ENCODE measurements at places on chromosomes 2 and 18.

- no peak for DNase-seq
Observed at GRCh38 chr2:86570059-86570458, 6.8 kb upstream of the CHMP3 start.

DNA sequence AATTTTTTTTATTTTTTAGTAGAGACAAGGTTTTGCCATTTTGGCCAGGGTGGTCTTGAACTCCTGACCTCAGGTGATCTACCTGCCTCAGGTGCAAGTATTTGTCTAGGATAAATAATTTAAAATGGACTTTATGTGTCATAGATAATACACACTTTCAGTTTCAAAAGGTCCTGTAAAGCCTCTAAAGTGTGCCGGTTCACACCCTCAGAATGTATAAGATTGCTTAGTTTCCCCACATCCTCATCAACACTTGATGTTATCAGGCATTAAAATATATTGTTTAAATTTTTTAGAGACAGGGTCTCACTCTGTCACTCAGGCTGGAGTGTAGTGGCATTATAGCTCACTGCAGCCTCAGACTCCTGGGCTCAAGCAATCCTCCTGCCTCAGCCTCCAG lies 170.5 kb downstream of the ANKRD44 start:
- DNase-seq = no peak

DNA sequence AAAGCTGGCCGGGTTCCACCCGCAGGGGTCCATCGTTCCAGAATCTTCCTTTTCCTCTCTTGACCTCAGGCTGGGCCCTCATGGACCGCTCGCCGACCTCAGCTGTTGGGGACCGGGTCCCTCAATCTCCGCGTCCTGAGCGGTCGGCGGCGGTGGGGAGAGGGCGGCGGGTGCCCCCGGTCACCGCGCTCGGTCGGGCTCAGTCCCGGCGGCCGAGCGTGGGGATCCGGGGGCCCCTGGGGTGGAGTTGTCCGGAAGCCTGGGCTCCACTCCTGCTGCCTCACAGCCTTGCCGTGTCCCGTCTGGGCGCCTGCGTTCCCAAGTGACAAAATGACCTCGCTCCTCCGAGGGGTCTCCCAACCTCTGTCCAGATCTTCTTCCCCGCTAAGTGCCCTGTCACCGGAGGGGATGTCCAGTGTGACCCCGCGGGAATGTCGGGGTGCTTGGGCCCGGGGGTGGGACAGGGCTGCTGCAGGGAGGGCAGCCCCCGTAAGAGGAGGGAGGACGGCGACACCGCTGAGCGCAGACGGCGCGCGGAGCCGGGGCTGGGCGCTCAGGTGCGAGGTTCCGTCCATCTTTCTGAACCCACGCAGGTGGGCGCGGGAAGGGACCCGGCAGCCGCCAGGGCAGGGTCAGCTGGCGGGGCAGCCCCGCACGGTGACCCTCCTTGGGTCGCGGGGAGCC lies 16.0 kb upstream of the E2F6 start:
- no peak for DNase-seq

DNA sequence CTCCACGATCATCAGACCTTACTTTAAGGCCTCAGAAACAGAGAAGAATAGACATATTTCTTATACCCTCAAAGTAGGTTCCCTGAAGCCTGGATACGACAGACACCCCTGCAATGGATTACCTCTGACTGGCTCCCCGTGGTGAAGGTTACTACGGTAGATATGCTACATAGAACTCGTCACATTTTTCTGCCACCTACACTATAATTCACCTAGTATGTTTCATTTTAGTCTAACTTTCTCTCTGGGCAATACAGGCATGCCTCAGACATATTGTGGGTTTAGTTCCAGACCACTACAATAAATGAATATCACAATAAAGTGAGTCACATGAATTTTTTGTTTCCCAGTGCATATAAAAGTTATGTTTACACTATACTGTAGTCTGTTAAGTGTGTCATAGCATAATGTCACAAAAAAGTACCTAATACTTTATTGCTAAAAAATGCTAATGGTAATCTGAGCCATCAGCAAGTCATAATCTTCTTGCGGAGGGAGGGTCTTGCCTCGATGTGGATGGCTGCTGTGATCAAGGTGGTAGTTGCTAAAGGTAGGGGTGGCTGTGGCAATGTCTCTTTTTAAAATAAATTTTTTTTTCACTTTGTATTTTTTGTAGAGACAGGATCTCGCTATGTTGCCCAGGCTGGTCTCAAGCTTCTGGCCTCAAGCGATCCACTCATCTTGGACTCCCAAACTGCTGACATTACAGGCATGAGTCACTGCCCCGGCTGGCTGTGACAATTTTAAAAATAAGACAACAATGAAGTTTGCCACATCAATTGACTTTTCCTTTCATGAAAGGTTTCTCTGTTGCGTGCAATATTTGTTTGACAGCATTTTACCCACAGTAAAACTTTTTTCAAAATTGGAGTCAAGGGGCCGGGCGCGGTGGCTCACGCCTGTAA lies 64.6 kb downstream of the TGIF1 start:
- DNase-seq = no peak

DNA sequence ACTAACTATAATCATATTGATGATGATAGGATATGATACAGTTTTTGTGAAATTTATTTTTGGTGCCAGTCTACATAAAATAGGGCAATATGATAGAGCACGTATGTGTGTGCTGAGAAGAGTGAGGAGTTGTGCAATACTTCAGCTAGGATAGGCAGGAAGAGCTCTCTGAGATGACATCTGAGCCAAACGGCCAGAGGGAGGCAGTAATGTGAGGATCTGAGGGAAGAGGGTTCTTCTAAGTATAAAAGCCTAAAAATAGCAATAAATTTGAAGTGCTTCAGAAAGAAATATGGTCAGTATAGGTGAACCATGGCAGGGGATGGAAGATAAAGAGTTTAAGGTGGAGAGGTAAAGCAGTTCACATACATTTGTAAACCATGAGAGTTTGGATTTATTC lies 102.5 kb downstream of the OLA1 start:
- no peak for DNase-seq

- DNase-seq = no peak
Observed at GRCh38 chr18:55934821-55935220, 346.8 kb upstream of the TCF4 start.

- no peak for DNase-seq
Observed at GRCh38 chr2:157732596-157732995, 103.9 kb upstream of the ACVR1C start.

GRCh38 chr18:46560671-46561045 lies 96.4 kb downstream of the LOXHD1 start:
- DNase-seq = no peak

DNA sequence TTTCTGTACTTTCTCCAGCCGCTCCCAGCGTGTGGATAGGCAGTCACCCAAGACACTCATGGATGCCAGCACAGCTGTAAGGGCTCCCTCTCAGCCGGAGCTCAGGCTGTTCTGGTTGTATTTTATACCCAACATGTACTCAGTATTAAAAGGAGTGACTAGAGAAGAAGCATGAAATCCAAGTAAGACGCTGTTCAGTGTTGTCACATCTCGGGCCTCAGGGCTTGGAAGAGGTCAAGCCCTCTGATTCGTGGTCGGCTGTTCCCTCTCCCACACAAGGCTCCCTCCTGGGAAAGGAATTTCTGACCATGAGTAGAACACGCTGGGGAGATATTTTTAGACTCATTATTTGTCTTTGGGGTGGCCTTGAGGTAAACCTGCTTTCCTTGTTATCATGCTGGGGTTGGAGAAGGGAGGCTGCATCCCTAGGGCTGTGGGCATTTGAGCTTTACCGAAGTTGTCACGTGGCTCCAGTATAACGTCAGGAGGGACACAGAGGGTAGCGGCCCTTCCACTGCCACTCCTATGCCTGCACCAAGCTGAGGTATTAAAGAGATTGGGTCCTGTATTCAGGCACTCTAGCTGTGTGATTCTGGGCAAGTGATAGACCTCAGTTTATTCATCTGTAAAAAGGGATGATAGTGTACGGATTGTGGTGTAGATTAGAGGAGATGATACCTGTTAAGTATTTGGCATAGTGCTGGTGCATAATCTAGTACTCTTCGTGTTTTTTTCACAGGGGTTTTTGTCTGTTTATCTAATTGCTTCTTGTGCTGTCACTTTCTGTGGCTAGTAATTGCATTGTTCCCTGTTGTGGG lies 34.1 kb downstream of the HK2 start:
- DNase-seq = no peak

GRCh38 chr2:72780477-72780876 lies 45.4 kb downstream of the EXOC6B start:
- DNase-seq = no peak

GRCh38 chr2:147495734-147496133 lies 349.1 kb upstream of the ACVR2A start:
- no peak for DNase-seq

- no peak for DNase-seq
Observed at GRCh38 chr2:41572154-41572553, 475.7 kb upstream of the PKDCC start.

DNA sequence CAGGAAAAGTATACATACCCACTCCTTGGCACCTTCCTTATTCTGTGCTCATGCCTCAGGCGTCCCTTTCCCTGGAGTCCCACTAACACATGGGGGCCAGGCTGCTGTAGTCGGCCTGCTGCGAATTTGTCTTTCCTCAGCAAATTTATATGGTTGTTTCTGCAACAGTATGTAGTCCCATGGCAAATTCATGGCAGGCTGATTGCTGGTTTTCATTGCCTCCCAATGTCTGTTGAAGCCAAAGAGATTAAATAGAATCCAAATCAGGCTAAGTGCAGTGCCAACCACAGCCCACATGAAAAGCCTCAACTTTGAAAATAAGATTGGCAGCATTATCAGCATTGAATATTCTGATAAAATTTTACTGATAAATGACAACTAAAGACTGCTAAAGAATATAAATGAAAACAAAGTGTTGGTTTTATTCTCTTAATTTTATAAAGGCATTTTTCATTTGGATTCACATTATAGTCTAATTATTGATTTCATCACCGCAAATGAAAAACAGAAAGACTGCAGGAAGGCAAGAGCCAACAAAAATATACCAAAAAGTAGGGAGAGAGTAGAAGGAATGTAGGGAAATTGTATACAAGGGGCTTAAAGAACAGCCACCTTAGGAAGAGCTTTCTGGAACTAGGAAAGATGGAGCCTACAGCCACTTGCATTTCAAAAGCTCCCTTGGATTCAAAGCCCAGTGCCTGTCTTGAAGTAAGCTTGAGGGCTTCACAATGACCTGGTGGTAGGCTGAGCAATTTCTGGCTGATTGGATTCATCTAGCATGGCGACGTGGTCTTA lies 283.7 kb upstream of the MMADHC start:
- no peak for DNase-seq

GRCh38 chr18:12287131-12287681 lies 20.8 kb upstream of the TUBB6 start:
- DNase-seq = no peak

DNA sequence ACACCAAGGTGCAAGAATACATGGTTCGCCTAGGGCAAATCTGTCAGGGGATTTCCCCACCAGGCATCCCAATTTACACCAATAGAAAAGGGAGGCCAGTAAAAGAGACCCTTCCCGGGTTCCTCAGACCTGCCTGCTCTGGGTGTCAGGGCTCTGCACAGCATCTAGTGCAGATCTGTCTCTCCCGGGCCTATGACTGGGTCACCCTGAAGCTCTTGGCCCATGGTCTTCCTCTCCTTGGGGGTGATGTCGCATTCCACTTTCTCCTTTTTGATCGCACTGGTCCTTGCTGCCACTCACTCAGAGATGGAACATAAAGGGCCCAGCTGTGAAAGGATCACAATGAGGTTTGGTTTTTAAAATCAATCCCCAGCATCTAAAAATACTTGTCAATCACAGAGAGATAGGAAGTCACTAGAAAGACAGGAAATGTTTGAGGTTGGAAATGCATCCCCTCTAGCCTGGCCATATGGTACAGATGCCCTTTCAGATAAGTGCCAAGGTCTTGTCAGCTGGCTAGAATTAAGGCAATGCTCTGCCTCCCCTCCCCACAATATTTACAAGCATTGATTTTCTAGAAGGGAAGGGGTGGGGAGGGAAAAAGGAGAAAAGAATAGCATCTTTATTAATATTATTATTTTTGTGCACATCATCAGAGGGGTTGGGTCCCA lies 34.9 kb upstream of the AFTPH start:
- no peak for DNase-seq

DNA sequence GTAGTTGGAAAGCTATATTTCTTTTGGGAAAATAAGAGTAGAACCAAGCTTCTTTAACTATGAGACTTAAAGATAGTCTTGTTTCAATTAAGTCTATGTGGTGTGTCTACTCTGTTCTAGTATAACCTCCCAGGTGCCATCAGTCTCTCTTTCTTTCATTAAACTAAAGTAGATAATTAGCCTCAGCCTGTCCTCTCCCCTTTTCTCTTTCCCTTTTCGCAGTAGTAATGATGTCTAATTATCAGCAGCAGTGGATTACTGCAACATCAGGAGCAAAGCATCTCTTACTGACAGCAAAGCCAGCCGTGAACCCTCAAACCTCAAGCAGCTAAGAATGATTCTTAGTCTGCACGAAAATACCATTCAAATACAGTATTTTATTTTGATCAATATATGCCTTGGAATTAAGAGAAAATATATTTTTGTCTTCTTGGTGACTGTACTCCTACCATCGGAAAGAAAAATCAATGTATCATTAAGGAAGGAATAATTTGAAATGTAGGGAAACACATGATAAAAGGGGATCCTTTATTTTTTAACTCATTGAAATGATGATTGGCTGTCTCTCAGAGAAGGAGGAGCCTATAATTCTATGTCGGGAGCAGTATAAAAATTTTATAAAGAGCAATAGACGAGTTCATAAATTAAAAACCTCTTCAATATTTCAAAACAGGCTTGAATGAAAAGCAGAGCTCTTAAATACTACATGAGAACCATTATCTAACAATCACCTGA lies 4.5 kb downstream of the NOL4 start:
- no peak for DNase-seq

DNA sequence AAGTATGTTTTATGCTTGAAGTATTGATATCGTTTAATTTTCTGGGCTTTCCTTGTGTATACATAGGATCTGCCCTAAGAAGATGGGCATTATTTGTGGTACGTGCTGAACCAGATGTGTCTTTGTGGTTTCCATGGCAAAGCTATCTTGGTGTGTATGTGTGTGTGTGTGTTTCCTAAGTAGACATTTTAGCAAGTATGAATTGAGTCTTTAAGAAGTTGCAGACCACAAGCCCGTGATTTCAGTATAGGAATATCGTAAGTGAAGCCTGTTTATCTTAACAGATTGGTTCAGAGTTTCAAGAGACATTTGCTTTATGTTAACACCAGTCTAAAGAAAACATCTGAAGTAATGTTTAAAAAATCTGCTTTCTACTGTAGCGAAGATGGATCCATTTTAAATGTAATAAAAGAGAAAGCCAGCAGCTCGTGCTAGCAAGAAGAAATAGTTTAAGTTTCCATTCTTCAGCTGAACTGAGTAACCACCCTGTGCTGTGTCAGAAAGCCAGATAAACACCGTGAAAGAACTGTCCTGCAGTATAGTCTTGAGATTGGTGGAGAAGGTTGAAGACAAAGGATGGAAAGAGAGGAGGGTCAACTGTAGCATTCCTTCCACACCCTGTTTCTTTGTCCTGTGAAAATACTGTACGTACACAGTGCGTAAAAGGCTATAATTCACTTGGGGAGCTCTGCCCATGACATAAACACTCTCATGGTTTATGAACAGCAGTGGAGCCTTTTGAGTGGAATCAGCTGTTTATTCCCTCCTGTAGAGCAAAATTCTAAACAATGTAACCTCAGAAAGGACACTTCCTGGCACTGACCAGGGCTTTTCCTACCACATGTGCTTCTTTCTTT lies 91.9 kb upstream of the FOSL2 start:
- DNase-seq = no peak

Data from effector memory CD8-positive, alpha-beta T cell (primary cell).